ENCODE measurements at places on chromosomes 6 and 20.

GRCh38 chr6:159910342-159910741 is 19.6 kb downstream of the MAS1 start:
- DNase-seq, result no peak

DNA sequence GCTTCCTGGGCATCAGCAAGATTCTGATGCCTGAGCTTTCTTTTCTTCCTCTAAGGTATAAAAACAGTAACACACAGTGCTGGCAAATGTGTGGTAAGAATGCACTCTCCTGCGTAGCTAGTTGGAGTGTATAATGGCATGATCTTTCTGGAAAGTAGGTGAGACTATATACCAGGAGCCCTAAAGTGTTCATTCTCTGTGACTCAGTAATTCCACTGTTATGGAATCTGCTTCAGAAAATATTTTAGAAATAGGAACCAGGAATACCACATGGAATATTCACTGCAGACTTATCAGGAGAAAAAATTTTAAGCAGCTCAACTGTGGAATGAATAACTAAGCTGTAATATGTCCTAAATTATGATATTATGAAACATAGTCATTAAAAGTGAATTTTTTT is 16.9 kb upstream of the CSE1L start:
- DNase-seq, result no peak

DNA sequence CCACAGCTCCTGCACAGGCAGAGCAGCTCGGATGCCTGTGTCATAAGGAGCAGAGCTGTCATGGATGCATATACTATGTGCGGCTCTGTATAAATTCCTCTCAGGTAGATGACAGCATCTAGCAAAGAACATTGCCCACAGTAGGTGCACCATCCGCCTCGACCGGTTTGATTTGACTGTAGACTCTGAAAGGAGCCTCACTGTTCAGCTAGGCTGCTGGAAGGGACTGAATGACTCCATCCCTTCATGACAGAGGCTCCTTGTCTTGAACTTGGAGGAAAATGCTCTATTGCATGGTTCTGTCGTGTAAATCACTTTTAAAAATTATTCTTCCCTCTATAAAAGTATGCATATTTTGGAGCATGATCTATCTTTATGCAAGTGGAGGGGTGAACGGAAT is 128.8 kb upstream of the QKI start:
- no peak for DNase-seq

DNA sequence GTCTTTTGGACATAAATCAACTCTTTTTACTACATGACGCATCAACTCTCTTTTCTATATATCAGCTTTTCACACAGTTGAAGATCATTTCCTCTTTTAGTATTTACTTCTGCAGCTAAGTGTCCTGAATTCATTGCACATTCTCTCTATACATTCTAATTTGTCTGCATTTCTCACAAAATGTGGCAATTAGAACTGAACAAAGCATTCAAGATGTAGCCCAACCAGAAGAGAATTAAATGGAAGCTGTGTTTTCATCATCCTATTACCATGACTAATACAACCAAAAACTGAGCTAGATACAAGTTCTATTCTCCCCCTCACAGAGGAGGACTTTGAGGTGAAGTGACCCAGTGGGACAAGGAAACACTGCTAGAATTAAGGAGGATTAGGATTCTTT is 86.9 kb downstream of the PLCG1 start:
- DNase-seq, result no peak

- no peak for DNase-seq
Measured at GRCh38 chr6:139881728-139882211, 507.3 kb upstream of the CITED2 start.

DNA sequence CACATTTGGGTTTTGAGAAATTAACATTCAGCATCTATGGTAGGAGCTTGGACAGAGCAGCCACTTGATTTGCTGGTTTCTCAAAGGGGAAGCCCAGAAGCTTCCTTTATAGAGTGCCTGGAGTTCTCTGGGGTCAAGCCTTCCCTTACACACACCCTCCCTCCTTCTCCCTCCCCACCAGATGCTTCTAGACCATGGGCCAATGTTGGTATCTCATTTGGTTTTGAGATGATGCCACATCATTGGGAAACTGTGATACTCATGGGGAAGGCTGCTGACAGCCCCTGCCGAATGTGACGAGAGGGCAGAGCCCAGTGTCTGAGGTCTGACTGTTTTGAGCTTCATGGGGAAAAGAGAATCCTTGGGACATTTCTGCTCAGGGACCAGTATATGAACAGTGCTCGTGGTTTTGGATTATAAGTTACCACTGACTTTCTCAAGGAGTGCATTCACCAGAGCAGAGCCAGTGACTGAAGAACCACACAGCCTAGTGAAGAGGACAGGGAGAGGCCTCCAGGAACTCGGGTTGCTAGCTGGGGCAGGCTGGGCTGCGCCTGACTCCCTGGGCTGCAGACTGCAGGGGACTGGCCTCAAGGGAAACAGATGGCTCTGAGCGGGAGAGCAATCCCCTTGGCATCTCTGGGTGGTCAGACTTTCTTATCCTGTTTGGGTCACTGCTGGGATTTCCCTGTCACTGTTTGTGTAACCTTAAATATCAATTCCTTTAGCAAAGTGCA is 46.4 kb upstream of the CST5 start:
- DNase-seq, result no peak

DNA sequence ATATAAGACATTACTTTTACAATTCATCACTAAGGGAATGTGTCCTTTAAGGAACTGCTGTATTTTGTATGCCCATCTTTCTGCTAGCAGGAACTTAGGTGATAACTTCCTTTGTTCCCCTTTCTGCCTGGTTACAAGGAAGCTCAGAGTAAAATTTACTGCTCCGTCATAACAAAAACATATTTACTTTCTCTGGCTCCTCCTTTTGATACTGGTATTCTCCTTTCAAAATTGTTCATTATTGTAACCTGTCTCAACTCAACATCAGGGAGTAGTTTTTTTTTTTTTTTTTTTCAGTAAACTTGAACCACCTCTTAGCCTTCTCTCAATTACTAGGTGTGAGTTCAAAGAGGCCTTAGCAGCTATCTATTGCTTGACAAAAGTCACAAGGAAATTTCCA is 37.1 kb downstream of the RIPOR2 start:
- no peak for DNase-seq

- no peak for DNase-seq
Measured at GRCh38 chr20:51285684-51286083, 256.8 kb downstream of the NFATC2 start.

GRCh38 chr6:168062346-168063289 is 16.4 kb downstream of the FRMD1 start:
- no peak for DNase-seq
